Stimulated activated CD4-positive, alpha-beta T cell treated with anti-CD3 and anti-CD28 coated beads, Interleukin-15, amount 100 ng/mL, for 48 hours (primary cell): ENCODE measurements at places on chromosomes 16 and 17.

GRCh38 chr16:81547194-81547938, 102.8 kb downstream of the CMIP start:
- no peak for DNase-seq

- DNase-seq: no peak
Measured at GRCh38 chr17:51103451-51103850, 17.2 kb downstream of the SPAG9 start.

DNA sequence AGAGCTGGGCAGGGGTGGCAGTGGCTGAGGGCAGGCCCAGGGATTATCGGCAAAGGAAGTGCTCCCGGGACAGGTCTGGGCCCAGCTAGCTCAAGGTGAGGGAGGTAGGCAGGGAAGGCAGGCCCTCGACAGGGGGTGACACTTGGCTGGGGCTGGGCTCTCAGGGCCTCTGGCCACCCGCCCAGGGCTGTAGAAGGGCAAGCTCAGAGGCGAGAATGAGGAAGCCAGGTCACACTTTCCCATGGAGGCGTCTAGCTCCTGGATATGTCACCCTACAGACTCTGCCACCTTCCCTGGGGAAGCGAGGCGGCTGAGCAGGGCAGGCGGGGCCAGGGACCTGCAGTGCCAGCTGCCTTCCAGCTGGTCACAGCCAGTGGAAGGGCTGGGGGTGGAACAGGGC, 19.1 kb downstream of the FAM83G start:
- DNase-seq: no peak

DNA sequence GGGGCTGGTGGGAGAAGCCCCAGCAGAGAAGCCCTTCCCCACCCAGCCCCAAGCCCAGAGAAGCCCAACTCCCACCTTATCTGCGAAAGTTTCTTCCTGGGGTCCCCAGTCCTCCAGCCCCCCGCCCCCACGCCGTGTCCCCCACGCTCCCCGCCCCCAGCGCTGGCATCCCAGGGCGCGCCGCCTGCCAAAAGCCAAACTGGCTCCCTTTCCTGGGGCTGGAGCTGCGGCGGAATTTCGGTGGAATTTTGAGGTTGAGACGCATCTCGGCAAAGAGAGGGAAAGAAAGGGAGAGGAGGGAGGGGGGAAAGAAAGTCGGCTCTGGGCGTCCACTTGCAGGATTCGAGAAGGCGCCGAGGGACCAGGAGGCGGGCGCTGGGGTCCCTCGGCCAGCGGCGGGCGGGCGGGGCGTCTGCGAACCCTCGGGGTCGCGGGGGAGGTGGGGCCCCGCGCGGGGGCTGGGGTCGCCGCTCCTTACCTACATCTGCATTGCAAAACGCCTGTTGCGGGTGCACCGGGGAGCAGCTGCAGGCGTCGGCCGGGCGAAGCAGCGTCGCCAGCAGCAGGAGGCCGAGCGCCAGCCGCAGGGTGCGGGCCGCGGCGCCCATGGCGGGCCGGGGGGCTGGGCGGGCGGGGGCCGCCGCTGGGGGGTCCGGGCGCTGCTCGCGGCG, 571 bp downstream of the TIMP2 start:
- DNase-seq: no peak

GRCh38 chr16:46900455-46901235, 16.5 kb downstream of the GPT2 start:
- no peak for DNase-seq

DNA sequence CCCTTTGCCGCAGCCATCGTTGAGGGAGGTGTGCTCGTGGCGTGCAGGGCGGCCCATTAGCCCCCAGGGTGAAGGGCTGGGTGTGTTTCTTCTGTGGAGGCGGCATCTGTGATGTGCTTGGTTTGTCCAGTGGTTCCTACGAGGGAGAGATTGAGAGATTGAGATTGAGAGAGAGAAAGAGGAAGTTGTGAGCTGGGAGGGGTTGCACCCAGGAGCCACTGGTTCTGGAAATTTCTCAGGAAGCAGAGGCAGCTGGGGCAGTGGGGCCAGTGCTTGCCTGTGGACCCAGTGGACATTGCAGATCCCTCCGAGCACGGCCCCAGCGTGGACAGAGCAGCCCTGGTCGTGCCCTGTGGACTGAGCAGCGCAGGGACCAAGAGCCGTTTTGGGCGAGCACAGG, 72.0 kb upstream of the ZNF750 start:
- no peak for DNase-seq

GRCh38 chr17:81682565-81683207, 911 bp downstream of the ARL16 start:
- DNase-seq: no peak

GRCh38 chr16:70152578-70153302, 20.8 kb upstream of the CLEC18C start:
- no peak for DNase-seq

GRCh38 chr17:71995590-71995989, 125.2 kb upstream of the SOX9 start:
- DNase-seq: no peak

DNA sequence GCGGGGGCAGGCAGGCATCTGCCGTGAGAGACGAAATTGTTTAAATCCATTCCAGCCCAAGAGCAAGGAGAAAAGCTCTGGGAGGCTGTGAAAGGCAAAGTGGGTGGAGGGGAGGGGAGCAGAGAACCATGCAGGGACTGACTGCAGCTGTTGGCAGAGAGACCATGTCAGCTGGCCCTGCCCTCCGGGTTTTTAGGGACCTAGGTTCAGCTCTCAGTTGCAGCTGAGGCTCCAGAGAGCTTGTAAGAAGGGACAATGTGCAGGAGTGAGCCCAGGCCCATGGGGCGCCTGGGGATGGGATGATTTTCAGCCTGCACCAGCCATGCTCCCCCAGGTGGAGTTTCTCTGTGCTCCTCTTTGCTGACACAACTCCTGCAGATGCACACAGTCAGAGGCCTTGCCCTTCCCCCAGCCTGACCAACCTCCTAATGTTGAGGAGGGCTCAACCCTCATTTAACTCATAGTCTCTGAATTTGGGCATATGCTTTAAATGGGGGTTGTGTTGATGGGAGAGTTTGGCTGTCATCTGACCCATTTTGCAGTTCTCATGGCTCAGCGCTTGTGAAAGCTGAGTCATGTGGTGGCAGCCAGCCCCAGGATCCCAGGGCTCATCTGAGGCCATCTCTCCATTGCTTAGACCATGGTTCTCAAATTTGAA, 70.9 kb downstream of the PLXDC1 start:
- DNase-seq: no peak

- DNase-seq: no peak
Measured at GRCh38 chr16:26961459-26961858, 105.3 kb upstream of the C16orf82 start.

GRCh38 chr17:39178536-39178935, 12.6 kb upstream of the ARL5C start:
- no peak for DNase-seq

DNA sequence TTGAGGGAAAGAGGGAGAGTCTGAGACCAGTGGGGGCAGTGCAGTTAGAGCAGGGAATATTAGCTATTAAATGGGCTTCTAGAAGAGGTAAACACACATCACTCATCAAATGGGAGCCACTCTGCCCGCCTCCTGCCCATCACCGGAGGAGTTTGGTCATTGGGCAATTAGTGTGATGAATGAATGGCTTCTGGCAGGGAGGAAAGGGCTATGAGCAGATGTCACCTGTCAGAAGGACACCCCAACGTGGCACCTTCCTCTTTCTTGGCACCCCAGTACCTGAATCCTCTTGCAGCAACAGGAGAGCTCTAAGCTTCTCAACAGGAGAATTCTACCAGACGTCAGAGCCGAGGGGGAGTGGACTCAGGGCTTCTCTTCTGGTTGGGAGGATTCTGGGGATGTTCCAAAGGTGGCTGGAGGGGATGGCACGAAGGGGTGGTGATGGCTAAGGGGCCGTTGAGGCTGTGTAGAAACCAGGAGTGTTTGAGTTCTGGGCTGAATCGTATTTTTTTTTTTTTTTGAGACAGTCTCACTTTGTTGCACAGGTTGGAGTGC, 11.0 kb downstream of the C1QTNF1 start:
- no peak for DNase-seq

- no peak for DNase-seq
Measured at GRCh38 chr17:62093188-62094155, 28.4 kb upstream of the MED13 start.

- DNase-seq: no peak
Measured at GRCh38 chr17:62986549-62986948, 20.5 kb downstream of the TANC2 start.

GRCh38 chr17:38324772-38325171, 19.0 kb downstream of the GPR179 start:
- no peak for DNase-seq

- DNase-seq: no peak
Measured at GRCh38 chr16:85234310-85235204, 122.3 kb upstream of the CIBAR2 start.

GRCh38 chr17:74893936-74894671, 671 bp upstream of the FADS6 start:
- no peak for DNase-seq

DNA sequence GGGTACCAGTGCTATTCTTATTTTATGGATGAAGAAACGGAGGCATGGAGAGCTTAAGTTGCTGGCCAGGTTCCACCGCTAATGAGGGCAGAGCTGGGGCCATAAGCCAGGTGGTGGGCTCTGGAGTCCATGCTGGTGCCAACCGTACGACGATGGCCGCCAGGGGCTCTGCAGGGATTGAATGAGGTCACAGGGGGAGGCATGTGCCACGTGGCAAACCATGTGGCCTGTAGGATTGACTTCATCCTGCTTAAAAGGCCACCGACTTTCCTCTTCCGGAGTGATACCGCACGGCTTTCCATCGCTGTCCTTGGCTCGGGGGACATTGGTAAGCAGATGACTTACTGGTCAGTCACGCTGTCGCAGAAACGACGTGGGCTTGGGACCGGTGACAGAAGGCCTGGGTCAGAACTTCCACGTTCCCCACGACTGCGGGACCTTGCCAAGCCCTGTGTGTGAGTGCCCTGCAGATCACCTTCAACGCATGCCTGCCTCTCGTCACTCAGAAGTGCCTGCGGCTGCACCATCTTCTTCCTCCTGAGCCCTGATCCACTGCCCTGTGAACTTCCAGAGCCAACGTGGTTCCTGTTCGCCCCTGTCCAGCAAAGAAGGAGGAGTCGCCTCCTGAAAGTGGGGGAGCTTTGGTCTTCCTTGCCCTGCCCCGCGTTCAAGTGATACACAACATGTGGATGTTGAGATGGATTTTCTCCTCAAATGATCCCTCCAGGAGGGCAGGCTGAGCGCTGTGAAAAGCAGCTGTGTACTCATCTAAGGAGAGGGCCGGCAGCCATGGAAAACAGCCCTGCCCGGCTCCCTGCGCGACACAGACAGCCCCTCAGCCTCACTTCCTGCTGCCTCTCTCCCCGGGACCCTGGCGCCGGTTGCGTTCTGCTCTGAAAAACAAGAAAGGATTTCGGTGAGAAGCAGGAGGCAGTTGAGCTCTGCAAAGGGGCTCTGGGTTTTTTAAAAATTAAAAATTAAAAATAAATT, 176.7 kb downstream of the C16orf95 start:
- no peak for DNase-seq

GRCh38 chr16:66429290-66429962, 2.3 kb downstream of the BEAN1 start:
- DNase-seq: no peak

DNA sequence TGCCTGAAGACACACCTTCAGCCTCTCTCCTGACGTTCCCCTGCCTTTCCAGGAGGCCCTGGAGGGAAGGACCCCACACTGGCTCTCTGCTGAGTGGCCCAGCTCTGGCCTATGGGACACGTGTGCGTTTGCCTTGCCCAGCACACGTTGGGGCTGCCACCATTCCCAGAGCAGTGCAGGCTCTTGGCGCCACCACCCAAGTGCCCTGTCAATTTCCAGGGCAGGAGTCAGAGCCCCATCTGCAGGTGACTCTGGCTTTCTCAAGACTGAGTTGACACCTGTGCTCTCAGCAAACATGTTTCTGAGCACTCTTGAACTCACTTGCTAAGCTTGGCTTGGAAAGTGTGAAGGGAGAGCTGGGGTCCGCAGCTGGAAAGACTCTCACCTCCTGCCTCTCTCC, 4.7 kb upstream of the IRF8 start:
- no peak for DNase-seq

GRCh38 chr17:12514596-12514995, 151.1 kb upstream of the MYOCD start:
- DNase-seq: no peak

GRCh38 chr17:4545217-4545951, 9.8 kb downstream of the MYBBP1A start:
- DNase-seq: no peak
